NCI-H1694 (cell line): ENCODE measurements at places on chromosomes 13 and 19.

DNA sequence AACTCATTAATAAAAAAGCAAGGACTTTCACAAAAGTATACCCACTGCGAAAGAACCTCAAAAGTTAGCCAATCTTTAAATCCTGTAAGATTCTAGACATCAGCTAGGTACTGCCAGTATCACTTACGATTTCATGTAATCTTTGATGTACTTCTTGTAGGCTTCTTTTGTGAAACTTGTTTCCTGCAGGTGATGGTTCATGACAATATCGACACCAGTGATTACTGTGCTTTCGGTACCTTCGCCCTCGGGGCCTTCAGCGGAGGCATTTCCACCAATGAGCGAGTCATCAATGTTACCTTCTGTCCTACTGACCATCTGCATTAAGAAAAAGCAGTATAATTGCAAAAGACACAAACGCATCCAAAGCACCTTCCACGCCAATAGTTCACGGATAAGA, 1.1 kb downstream of the TPT1 start:
- DNase-seq: no peak

DNA sequence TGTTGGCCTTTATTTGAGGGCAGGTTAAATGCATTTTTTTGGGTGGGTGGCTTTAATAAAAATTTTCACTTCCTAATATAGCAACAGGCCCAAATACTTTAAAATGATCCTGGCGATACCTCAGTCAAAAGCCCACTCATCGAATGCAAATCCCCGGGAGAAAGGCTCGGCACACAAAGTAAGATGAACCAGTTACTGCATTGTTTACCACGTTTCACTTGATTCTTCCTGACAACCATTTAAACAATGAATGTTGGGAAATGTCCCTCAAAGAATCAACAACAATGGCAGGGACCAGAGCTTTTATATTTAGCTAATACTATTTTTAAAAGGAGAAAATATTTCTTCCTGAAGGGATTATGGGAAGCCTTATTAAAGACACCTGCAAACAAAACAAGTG, 187.7 kb downstream of the ABCC4 start:
- no peak for DNase-seq

GRCh38 chr13:86085890-86086289, 286.7 kb upstream of the SLITRK6 start:
- no peak for DNase-seq

DNA sequence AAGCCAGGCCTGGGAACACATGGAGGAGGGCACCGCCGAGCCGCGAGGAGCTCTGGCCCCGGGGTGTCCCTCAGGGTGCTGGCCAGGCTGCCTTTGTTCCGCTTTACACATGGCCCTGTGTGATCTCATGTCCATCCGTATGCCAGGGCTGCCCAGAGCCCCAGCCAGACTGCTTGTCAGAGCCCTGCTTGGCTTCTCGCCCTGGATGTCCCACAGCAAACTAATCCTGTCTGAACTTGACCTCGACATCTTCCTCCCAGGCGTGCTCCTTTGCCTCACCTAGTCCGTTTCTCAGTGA, 14.3 kb downstream of the BCKDHA start:
- DNase-seq: no peak

- no peak for DNase-seq
Measured at GRCh38 chr13:77184455-77184854, 142.4 kb downstream of the MYCBP2 start.

DNA sequence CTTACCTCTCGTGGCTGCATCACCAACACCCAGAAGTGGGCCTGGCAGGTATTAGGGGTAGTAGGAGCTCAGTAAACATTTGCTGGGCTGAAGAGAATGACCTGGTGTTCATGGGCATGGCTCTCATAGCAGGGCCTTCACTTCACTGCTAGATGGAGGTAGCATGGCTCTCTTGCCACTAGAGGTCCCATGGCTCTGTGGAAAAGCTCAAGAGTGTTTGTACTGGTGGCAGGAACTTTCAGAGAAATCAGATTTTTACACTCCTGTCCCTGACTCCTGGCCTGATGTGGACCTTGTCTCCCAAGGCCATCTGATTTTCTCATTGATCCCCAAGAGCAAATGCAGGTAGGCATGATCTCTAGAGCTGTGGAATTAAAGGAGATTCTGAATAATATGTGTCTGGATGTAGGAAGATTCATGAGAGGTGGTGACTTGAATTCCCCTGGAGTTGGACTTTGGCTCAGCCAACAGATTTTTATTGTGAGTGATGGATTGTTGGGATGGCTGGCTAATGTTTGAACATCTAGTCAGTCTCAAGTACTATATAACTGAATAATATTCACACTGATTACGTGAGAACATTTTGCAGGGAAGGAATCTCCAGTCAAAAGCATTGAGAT, 5.7 kb downstream of the ZNF574 start:
- peak; percentile 31 for DNase-seq

- DNase-seq: no peak
Measured at GRCh38 chr13:23552171-23552570, 18.0 kb upstream of the TNFRSF19 start.

DNA sequence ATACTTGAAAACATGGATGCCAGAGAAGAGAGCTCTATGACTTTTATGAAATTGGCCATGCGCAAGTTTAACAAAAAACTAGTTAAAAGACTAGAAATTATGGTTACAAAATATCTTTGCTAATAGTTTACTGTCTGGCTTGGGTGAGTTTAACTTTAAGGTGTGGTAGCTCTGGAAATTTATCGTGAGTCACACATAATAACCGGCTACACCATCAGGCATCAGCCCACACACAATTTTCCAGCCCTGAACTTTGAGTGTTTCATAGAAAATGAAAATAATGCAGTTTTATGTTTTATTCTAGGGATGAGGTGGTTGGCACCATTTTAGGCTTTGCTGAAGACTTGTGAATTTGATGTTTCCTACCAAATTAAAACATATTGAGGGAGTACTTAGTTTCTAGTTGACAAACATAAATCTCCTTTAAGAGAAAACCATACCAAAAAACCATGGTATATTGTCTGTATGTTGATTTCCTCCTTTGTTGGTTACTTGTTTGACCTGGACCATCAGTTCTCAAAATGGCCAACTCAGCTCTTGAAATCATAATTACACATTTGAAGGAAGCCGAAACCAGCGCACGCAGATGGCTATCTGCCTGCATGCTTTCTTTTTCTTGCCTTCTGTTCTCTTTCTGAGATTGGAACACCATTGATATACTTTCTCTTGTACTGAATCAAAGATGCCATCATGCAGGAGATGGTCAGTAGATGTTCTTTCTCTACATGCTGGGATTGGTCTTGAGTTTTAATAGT, 125.1 kb downstream of the AKAP11 start:
- DNase-seq: no peak

- no peak for DNase-seq
Measured at GRCh38 chr13:51043310-51043709, 67.8 kb downstream of the C13orf42 start.

DNA sequence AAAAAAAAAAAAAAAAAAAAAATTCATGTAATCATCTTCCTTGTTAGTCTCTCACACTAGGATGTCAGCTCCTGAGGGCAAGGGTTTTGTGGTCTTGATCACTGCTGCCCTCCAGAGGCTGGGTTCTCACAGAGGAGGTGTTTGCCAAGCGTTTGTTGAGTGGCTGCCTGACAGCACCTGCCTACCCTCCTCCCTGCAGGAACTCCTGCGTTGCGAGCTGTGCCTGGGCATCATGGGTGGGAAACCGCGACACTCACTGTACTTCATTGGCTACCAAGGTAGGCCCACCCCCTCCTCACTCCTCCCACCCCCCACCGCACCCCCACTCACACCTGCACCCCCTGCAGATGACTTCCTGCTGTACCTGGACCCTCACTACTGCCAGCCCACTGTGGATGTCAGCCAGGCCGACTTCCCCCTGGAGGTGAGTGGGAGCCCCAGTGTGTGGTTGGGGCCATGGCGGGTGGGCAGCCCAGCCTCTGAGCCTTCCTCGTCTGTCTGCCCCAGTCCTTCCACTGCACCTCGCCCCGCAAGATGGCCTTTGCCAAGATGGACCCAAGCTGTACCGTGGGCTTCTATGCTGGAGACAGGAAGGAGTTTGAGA, 8.1 kb downstream of the ATG4D start:
- no peak for DNase-seq

DNA sequence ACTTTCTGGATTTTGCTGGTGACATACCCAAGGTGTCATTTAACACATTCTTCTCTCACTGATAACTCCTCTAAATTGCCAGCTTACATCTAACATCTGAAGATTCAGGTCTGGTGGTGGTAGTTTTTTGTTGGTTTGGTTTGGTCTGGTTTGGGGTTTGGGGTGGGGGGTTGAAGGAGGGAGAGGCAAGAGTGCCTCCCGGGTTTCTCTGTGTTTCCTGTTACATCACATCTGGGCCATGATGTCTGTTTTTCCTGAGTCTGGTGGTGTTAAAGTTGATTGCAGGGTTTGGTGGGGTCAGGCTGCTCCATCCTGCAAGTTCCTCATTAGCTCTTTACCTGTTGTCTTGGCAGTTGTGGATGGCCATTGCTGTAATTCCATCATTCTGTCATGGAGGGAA, 155.8 kb upstream of the UBL3 start:
- no peak for DNase-seq

DNA sequence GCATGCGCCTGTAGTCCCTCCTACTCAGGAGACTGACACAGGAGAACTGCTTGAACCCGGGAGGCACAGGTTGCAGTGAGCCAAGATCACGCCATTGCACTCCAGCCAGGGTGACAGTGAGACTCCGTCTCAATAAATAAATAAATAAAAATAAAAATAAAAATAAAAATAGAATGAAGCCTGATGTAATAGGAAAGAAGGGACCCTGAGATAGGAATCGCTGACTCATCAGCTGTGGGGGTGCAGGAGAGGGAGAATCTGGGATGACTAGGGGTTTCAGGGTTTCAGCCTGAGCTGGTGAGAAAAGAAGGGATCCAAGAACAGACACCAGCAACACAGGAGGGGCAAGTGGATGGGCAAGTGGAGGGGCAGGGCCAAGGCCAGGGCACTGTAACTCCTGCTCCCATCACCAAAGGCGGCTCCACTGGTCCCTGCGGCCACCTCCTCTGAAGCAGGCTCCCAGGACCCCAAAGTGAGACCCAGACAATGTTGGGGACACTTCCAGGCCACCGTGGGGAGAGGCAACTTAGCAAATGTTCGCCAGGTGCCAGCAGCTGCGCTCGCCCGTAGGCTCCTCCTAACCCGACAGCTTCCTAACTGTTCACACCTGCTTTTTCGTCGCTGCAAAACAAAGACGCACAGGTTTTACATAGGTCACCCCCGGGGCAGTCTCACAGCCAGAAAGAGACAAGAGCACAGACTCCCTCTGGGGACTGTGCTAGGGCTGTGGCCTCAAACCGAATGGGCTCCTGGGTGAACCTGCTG, 1.2 kb downstream of the HAUS8 start:
- no peak for DNase-seq

DNA sequence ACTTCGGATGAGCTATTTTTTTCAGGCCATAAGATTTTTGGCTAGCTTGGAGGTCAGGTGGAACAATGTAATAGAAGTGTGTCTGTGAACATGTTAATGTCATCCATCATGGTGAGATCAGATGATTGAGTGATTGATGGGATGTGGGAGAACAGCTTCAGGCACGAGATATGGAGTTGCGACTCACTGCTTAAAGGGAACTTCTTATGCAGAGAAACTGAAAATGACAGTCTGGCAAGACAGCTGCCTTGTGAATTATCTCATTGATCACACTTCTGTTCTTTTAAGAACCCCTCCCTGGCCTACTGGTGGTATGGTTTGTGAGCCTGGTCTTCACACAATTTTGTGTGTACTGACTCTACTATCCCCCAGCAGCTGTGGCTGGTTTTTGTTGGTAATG, 96.0 kb downstream of the OLFM4 start:
- no peak for DNase-seq

DNA sequence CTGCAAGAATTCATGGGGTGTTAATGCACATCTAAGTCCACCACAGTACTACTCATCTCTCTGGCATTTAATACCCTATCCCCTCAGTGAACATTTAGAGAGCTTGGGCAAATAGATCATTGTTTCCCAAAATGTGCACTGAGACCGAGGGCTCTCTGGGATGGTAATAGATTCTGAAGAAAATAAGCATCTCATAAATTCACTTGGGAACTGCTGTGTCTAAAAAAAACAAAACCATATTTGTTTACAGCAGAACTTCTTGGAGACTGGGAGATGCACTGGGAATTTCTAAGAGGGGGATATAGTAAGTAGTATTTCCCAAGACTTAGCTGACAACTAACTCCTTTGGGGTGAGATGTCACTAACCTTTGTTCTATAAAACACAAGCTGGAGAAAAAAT, 58.4 kb downstream of the ENOX1 start:
- DNase-seq: no peak

- DNase-seq: no peak
Measured at GRCh38 chr19:39969681-39970424, 1.1 kb upstream of the PSMC4 start.

GRCh38 chr13:67642657-67643056, 412.5 kb upstream of the PCDH9 start:
- DNase-seq: no peak

- DNase-seq: no peak
Measured at GRCh38 chr13:82747291-82747690, 1135.0 kb downstream of the SLITRK1 start.

DNA sequence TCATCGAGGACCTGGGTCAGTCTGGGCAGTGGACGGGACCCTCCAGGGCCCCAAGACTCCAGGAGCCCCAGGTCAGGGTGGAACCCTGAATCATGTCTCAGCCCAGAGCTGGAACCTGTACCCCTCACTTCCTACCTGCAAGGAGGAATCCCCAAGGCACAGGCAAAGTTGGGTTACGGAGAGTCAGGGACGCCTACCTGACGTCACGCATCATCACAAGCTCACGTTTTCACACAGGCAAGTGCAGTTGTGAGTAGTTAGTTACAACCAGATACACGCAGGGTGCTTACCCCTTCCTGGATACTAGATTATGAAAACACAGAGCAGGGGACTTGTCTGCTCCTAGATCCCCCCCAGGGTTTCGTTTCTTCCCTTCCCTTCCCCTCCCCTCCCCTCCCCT, 1.9 kb downstream of the RETN start:
- no peak for DNase-seq

DNA sequence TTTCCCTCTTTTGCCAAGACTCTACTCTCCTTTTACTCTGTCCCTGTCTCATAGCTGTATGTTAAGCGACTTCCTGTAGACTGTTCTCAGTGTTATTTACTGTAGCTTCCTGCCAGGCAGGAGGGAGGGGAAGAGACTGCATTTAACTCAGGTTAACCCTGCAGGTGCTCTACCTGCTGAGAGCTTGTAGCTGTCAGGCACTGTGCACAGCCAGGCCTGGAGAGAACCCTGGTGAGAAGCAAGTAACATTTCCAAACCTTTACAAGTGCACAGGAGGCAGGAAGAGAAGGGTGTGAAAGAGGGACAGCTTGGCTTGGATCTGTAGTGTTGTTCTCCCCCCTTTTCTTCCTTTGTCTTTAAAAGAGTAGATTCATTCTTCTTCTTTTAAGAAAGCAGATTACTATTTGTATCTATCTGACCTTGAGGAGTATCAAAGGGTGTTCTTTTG, 167.1 kb downstream of the LMO7 start:
- DNase-seq: no peak

DNA sequence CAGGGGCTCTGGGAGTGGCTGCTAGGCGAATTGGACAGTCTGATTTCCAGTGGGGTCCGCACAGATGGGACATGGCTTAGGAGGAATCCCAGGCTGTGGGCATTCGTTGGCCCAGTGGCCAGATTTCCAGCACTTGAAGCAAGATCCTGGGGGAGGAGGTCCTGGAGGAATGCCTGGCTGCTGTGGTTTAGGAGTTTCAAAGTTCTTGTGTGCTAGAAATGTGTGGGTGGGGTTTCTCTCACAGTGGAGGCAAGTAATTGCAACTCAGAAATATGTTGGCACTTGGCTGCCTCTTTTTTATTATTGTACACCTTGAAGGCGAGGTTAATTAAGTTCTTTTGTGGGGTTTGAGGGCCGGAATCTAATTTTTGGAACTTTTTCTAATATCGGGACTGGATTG, 17.1 kb downstream of the IGFL3 start:
- no peak for DNase-seq
